IPS DF 6.9 (cell line): ENCODE measurements at places on chromosomes 13 and 19.

DNA sequence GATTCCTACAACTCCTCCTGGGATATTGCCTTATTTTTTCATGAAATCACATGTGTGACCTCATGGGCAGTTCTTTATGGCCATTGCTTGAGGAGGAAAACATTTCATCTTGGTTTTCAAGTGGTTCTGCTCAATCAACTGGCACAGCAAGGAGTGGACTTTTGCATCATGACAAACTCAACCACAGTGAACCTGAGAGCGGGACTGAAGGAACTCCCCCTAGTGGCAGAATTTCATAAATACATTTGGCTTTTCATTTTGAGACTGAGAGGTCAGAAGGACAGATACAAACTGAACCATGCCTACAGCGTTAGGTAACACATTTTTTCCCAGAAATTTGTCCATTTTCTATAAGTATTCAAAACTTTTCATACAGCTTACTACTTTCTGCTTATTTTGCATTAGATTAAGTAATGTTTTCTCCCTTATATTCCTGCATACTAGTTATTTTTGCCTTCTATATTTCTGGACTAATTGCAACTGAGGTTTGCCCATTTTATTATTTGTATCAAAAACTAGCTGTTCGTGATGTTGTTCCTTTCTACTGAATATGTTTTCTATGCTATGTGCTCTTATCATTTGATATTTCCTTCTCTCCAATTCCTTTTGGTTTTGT, 13.4 kb upstream of the SIGLEC12 start:
- DNase-seq, result peak; percentile 39

- no peak for DNase-seq
Measured at GRCh38 chr19:47099576-47100050, 14.0 kb downstream of the ZC3H4 start.

DNA sequence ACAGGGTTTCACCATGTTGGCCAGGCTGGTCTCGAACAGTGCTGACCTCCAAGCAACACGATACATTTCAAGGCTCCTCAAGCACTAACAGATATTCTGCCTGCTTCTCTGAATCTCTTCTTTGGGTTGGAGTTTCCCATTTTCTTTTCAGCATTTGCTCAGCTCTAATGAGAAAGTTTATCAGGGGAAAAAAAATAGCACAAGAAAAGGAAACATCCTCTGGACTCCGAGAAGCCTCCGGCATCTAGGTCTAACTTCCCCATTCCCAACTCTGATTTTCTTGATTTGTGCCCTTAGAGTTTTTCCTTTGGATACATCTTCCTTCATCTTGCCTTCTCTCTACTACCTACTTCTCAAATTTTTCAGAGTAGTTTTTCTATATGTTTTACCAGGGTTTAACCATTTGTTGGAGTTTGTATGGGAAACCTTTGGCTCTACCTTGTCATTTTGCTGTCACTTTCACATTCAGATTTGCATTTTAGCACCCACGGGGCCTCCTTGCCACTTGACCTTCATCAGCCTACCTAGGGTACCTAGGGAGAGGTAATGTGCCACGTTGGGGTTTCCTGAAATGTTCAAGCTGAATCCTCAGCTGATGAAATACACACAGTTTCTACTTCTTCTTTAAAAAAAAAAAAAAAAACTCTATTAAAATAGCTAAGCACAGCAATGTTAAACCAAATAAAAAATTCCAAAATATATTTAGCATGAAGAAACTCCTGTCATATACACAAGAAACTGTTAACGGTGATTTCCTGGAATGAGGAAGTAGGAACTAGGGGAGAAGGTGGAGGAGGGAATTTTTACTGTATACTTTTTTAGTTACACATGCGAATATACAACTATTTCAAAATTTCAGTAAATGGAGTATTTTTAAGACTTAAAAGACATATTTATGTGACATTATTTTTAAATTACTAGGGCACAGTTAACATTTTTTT, 5.1 kb upstream of the USP12 start:
- DNase-seq, result no peak

- no peak for DNase-seq
Measured at GRCh38 chr13:22757530-22758120, 423.2 kb upstream of the SGCG start.

GRCh38 chr13:53782488-53782961, 753.9 kb downstream of the OLFM4 start:
- DNase-seq, result peak; percentile 27
